ENCODE measurements at places on chromosomes 5 and 9.

DNA sequence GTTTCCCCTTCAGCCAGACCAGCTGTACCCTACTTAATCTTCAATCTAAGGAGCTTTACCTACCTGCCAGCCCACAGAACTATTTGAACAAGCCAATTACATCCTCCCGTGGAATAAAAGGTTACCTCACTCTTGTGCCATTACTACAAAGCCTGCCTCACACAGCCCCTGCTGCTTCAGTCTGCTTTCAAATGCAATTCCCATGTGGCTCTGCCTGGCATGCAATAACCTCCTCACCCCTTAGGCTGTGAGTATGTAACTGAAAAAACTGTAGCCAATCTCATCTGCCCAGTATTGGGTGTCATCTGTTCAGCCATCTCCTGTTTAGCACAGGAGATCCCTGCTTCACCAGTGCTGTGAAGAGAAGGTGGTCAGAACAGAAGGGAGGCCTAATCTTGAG lies 6.1 kb upstream of the GCNT1 start:
- DNase-seq, result no peak

DNA sequence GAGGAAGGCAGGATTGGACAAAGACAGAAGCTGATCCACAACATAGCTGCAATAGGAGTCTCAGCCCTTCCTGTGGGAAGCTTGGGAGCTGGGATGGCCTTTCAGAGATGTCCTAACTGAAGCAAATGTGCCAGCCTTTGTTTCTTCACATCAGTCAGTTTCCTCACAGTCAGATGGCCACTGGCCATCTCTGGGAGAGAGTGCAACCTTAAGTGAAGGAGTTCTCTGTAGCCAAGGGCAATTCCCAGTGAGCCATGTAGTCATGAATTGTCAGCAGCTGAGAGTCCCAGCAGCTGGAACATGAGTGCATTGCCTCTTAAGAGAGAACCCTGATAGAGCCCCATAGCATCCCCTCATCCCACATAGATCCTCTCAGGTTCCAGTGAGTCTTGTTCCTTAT lies 89.1 kb upstream of the LIFR start:
- DNase-seq, result no peak

DNA sequence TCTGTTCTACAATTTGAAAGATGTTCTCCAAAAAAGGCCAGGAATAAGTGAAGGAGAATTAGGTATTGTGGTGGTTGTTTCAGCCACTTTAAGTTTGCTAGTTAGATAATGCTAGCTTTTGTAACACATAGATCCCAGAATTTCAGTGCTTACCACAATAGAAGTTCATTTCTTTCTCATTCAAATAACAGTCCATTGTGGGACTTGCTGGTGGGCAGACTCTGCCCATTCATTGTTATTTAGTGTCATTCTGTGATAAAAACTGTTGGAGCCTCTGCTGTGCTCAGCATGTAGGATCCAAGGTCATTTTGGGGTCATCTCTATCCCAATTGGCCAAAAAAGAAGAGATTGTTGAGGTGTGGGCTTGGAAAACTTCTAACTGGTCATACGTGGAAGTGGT lies 106.8 kb downstream of the CCDC192 start:
- no peak for DNase-seq

GRCh38 chr5:32771037-32771436 lies 59.9 kb downstream of the NPR3 start:
- no peak for DNase-seq

DNA sequence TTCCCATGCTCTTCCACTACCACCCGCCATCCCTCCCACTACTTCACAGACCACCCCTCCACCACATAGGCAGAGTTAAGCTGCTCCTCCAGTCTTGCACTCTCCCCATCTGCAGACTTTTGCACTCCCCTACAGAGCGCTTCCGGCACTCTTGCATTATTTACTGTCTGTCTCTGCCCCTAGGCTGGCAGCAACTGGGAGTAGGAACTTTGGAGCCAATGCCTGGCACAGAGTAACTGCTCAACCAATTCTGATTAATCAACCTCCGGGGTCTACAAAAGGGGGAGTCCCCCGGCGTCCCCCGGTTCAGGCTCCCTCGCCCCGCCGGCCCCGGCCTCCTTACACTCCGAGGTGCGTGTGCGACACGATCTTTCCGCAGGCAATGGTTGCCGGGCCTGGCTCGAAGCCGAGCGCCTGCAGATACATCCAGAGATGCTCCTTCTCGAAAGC lies 498 bp downstream of the HAUS6 start:
- no peak for DNase-seq

Data from HS-5 (cell line).